Effector memory CD4-positive, alpha-beta T cell (primary cell): ENCODE measurements at places on chromosomes 12 and 14.
A peak's percentile ranks its signal among the peaks of the same experiment; 100 is the strongest.

GRCh38 chr12:102484428-102484958, 4.1 kb upstream of the IGF1 start:
- no peaks in the 10 kb centered on the region for H3K27me3 ChIP-seq
- no peak overlapping the region for H3K27ac ChIP-seq
- H3K4me1 ChIP-seq, result no peaks in the 10 kb centered on the region
- H3K4me3 ChIP-seq, result no peak overlapping the region

DNA sequence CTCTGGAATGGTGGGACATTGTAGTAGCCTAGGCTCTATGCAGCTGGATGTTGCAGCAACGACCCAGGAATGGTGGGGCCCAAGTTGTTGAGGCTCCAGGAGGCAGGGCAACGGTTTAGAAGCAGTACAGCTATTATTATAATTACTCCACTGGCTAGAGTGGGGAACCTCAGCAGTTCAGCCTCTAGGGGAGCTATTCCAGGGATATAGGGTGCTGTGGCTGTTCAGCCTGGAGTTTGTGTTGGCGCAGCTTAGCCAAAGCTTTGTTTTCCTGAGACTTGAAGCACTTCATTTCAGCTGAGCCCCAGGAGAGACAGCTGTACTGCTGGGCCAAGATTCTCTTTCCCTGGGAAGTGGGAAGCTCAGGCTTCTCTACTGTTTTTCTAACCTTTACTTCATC, 1023.0 kb upstream of the ATXN7L3B start:
- no peak for DNase-seq
- no peaks in the 10 kb centered on the region for H3K4me1 ChIP-seq
- H3K27ac ChIP-seq, result no peak overlapping the region
- no peaks in the 10 kb centered on the region for H3K27me3 ChIP-seq

- H3K36me3 ChIP-seq, result no peaks in the 10 kb centered on the region
- no peak for DNase-seq
- H3K4me1 ChIP-seq, result no peaks in the 10 kb centered on the region
- H3K27me3 ChIP-seq, result no peaks in the 10 kb centered on the region
Measured at GRCh38 chr14:77260631-77261030, 10.4 kb downstream of the NGB start.

DNA sequence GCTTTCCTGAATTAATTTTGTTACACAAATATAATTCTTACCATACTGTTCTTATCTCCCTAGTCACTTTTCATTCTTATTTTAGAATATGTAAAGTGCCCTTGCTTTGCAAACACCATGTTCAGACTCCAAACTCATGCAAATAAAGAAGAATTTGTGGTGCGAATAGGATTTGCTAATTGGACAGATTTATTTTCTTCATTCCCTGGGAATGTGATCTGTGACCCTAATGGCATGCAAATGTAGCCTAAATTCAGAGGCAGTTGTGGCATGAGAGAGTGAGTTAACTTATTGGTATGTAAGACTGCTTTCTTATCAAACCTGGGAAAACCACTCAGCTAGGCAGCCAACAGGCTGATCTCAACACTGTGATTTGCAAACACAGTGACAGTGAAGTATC, 10.0 kb downstream of the CAPZA3 start:
- no peak overlapping the region for H3K4me3 ChIP-seq
- H3K36me3 ChIP-seq, result no peaks in the 10 kb centered on the region
- H3K27me3 ChIP-seq, result no peaks in the 10 kb centered on the region
- DNase-seq, result no peak

DNA sequence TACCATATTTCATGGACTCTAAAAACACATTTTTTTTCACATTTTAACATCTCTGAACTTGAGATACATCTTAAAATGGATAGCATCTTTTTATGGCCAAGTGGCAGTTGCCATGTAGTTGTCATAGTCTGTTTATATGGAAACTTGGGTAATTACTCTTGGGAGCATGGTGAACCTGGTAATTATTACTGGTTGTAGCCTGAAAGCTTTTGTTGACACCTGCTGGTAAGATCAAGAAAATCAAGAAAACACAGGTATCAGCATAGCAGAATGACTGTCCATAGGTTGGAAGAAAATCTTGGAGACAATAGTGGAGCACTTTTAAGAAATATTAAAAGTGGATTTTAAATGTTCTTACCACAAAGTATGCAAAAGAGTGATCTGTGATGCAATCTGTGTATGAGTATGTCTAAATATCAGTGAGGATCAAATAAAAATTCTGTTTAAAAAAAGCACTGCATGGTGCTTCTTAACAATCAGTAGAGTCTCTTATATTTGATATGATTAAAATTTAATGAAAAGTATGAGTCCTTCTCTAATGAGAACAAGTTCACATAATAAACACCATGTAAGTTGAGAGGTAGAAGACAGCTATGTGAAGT, 44.2 kb downstream of the TTC8 start:
- H3K4me3 ChIP-seq, result no peak overlapping the region
- no peaks in the 10 kb centered on the region for H3K4me1 ChIP-seq
- no peaks in the 10 kb centered on the region for H3K27me3 ChIP-seq
- H3K36me3 ChIP-seq, result no peaks in the 10 kb centered on the region

DNA sequence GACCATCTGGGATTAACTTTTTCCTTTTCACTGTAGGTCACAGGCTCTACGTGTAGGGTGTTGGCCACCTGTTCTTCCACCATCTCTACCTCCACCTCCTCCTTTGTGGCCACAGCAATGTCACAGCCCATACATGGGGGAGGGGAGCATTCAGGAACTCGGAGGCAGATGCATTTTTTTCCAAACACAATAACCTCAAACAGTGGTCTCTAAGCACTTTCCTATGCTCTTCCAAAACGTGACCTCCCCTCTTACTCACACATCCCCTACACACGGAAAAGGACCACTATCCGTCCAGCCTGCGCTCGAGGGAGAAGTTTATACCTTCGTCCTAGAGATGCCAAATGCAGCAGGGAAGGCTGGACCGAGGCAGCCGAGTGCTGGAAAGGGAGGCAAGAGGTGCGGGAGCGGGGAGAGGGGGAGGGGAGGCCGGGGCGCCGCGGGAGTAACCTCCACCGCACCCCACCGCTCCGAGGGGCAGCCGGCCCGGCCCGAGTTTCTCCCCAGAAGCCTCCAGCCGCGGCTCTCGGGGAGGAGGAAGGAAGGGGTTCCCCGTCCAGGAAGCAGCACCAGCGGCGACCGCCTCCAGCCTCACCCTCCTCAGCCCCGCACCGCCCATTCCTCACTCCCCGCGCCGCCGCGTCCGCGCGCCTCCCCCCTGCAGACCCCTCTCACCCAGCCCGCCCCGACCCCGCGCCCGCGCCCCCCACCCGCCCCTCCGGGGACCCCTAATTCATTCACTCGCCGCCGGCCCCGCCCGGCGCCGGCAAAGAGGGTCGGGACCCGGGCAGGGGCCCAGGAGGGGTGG, 594 bp downstream of the KRAS start:
- DNase-seq, result peak; percentile 45
- no peaks in the 10 kb centered on the region for H3K36me3 ChIP-seq
- peak overlapping the region; percentile 77 for H3K27ac ChIP-seq
- H3K4me3 ChIP-seq, result peak overlapping the region; percentile 81
- peaks cover 8% of the 10 kb centered on the region for H3K4me1 ChIP-seq

DNA sequence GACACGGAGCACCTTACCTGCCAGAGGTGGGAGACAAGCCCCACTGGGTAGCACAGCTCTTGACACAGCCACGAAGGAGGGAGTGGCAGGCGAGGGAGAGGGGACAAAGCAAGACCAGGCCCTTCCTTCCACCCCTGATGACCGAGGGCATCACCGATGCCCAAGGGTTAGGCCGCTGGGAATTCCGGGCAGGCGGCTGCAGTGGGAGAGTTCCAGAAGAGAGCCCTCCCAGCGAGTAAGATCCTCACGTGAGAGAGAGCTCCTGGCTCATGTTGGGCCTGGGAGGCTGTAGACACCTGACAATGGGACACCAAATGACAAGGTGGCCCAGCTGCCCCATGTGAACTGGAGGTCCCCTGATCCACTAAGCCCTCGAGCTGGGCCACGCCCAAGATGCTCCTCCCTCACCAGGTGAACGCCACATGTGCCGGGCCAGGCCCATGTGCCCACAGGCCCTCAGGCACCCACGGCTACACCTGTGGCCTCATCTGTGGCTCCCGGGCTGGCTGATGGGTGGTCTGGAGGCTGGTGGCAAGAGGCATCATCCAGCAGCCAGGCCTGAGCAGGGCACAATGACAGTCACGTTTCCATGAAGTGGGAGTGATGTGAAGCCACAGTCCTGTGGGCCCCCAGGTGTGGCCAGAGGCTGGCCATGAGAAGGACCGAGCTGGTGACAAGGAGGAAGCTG, 32.1 kb upstream of the C14orf180 start:
- H3K27me3 ChIP-seq, result no peaks in the 10 kb centered on the region
- H3K4me1 ChIP-seq, result no peaks in the 10 kb centered on the region
- no peak overlapping the region for H3K4me3 ChIP-seq
- no peaks in the 10 kb centered on the region for H3K36me3 ChIP-seq

GRCh38 chr12:119667577-119668323, at the start of gene PRKAB1:
Gene PRKAB1 (plus strand): TSS chr12:119668133. CDS start chr12:119668245, 112 bp downstream.
- DNase-seq, result peak; percentile 93
- H3K36me3 ChIP-seq, result peaks cover 12% of the 10 kb centered on the region

- DNase-seq, result no peak
- no peaks in the 10 kb centered on the region for H3K4me1 ChIP-seq
- no peak overlapping the region for H3K4me3 ChIP-seq
- H3K27ac ChIP-seq, result no peak overlapping the region
- no peaks in the 10 kb centered on the region for H3K27me3 ChIP-seq
Measured at GRCh38 chr12:16008421-16008824, 97.3 kb downstream of the DERA start.

GRCh38 chr14:91098591-91098990, 15.3 kb upstream of the DGLUCY start:
- H3K4me1 ChIP-seq, result no peaks in the 10 kb centered on the region
- no peaks in the 10 kb centered on the region for H3K27me3 ChIP-seq
- H3K4me3 ChIP-seq, result no peak overlapping the region

GRCh38 chr12:32069071-32069470, 37.6 kb upstream of the BICD1 start:
- H3K36me3 ChIP-seq, result no peaks in the 10 kb centered on the region
- DNase-seq, result no peak
- H3K27ac ChIP-seq, result no peak overlapping the region
- no peaks in the 10 kb centered on the region for H3K27me3 ChIP-seq

DNA sequence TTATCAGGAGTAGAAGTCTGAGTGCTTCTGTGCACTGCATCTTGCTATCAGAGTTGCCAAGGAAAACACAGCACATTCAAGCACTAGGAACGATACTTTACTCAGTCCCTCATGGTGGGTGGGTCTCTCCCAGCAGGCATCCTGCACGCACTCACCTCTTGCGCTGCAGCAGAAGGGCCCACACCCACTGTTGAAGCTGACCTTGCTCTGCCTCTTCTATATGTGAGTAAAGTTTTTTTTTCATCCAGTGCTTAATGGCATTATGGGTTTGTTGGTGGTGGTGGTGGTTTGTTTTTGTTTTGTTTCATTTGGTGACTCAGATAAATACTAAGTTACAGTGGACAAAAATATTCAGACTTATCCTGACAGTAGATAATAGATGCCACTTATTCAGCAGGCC, 348.5 kb downstream of the EGLN3 start:
- no peaks in the 10 kb centered on the region for H3K27me3 ChIP-seq
- H3K4me1 ChIP-seq, result no peaks in the 10 kb centered on the region
- no peak for DNase-seq
- H3K36me3 ChIP-seq, result no peaks in the 10 kb centered on the region
- H3K27ac ChIP-seq, result no peak overlapping the region

GRCh38 chr14:94659256-94659655, 47.1 kb downstream of the SERPINA3 start:
- no peak overlapping the region for H3K4me3 ChIP-seq
- H3K27me3 ChIP-seq, result no peaks in the 10 kb centered on the region
- H3K27ac ChIP-seq, result no peak overlapping the region

DNA sequence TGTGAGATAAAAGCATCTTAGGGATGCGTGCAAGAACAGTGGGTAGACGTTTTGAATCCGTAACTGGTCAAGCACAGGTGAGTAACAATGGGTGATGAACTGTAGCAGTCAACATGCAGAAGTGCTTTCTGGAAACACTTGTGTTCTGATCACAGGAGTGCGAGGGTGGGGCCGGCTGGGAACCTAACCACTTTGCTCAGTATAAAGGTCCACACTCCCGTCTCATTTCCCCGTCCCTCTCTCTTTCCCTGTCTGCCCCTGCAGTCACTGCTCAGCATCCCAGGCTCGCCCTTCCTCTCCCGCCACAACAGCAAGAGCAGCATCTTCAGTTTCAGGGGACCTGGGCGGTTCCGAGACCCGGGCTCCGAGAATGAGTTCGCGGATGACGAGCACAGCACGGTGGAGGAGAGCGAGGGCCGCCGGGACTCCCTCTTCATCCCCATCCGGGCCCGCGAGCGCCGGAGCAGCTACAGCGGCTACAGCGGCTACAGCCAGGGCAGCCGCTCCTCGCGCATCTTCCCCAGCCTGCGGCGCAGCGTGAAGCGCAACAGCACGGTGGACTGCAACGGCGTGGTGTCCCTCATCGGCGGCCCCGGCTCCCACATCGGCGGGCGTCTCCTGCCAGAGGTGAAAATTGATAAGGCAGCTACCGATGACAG, 127.1 kb downstream of the FIGNL2 start:
- H3K4me3 ChIP-seq, result peak overlapping the region; percentile 41
- H3K27me3 ChIP-seq, result no peaks in the 10 kb centered on the region
- H3K27ac ChIP-seq, result no peak overlapping the region
- no peak for DNase-seq
- H3K36me3 ChIP-seq, result no peaks in the 10 kb centered on the region
- no peaks in the 10 kb centered on the region for H3K4me1 ChIP-seq

DNA sequence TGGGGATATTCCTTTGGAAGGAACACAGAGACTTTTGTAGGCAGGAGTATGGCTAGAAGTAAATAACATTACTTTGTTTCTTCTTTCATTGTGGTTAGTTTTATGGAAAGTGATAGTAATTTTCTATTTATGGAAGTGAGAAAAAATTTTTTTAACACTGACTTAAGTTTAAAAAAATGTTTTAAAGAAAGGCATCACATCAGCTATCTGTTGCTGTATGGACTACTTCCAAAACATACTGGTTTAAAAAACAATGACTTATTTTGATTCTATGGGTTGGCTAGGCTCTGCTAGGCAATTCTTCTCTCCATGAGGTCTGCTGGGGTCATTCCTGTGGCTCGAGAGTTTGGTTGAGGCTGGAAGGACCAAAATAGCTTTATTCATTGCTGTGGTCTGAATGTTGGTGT, 31.7 kb upstream of the SLC38A2 start:
- H3K4me3 ChIP-seq, result no peak overlapping the region
- H3K36me3 ChIP-seq, result no peaks in the 10 kb centered on the region
- H3K4me1 ChIP-seq, result no peaks in the 10 kb centered on the region
- no peak for DNase-seq
- H3K27ac ChIP-seq, result no peak overlapping the region

DNA sequence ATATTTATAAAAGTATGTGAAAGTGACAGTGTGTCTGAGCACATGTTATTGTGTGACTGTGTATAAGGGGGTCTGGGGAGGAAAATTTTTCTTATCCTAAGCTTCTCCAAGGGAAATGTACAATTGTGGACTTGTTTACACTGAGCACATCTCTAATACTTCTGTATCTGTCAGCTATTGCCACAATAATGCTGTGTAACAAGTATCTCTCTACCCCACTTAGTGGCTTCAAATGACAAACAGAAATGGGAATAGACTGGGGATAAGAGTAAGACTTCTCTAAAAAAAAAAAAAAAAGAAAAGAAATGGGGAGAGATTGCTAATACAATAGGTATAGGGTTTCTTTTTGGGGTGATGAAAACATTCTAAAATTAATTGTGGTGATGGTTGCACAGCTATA, 44.3 kb upstream of the CCDC63 start:
- H3K27ac ChIP-seq, result no peak overlapping the region
- no peaks in the 10 kb centered on the region for H3K36me3 ChIP-seq
- no peaks in the 10 kb centered on the region for H3K27me3 ChIP-seq
- H3K4me1 ChIP-seq, result no peaks in the 10 kb centered on the region
- no peak for DNase-seq
- H3K4me3 ChIP-seq, result no peak overlapping the region

- H3K4me1 ChIP-seq, result peaks cover 6% of the 10 kb centered on the region
- no peak overlapping the region for H3K27ac ChIP-seq
- peak overlapping the region; percentile 74 for H3K4me3 ChIP-seq
- H3K36me3 ChIP-seq, result no peaks in the 10 kb centered on the region
Measured at GRCh38 chr12:21526721-21527345, 737 bp downstream of the SPX start.
